ENCODE measurements at places on chromosomes 4 and X. TPM values are rescaled to one million over a fixed set of nuclear protein-coding genes. Genes with fewer than 3 reads are reported as not detected.

CTAG1B gene
- total RNA-seq, result not detected

NPFFR2 gene
- not detected for total RNA-seq

HNRNPDL gene
- 143 TPM for total RNA-seq

OTC gene
- total RNA-seq, result not detected

DCX gene
- total RNA-seq, result not detected

CENPVL1 gene
- not detected for total RNA-seq

FGFRL1 gene
- 12.3 TPM for total RNA-seq
